ENCODE measurements at places on chromosomes 13 and 19.

GRCh38 chr13:99150575-99151361 lies 49.9 kb upstream of the UBAC2 start:
- DNase-seq, result no peak

GRCh38 chr19:46349311-46349993 lies 2.6 kb downstream of the PPP5C start:
- no peak for DNase-seq

DNA sequence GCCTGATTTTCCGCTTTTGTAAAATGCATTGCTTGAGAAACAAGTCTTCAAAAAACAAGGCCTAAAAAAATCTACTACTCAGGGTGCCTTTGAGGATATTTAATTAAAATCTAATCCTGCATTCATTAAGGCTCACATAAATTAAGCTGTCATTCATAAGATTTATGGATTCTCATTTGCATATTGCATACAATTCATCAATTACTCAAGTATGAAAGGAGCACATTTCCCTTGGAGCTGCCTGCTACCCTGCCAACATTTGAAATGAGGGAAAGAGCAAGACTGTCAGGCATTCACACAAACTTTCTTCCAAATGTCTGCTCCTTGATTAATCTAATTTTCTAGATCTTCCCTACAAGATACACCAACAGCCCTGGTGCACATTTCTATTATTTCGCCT lies 140.0 kb downstream of the DACH1 start:
- DNase-seq, result no peak

DNA sequence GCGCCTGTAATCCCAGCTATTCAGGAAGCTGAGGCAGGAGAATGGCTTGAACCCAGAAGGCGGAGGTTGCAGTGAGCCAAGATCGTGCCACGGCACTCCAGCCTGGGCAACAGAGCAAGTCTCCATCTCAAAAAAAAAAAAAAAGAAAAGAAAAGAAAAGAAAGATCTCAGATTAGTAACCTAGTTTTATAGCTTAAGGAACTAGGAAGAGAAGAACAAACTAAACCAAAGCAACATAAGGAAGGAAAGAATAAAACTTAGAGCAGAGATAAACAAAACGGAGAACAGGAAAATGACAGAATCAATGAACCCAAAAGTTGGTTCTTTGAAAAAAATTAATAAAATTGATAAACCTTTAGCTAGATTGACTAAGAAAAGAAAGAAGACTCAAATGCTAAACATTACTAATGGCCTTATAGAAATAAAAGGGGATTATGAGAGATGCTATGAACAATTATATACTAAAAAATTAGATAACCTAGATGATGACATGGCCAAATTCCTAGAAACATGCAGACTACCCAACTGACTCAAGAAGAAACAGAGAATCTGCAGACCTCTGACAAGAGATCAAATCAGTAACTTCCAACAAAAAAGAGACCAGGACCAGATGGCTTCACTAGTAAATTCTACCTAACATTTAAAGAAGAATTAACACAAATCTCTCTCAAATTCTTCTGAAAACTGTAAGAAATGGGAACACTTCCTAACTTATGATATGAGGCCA lies 68.2 kb downstream of the CDADC1 start:
- DNase-seq, result no peak

DNA sequence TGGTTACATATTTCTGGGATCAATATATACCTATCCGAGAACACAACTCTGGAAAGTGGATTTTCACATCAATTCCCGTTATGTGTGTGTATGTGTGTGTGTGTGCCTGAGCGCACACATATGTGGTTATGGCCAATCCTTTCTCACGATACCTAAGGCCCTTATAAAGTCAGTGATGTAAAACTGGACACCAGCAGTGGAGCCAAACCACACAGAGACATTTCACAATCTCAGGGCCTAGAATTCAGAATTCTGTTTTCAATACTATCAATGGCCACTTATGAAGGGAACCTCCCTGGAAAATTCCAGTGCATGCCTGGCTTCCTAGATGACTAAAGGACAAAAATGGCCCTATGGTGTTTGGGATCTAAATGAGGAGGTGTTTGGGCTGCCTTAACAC lies 187.3 kb upstream of the UBL3 start:
- no peak for DNase-seq

- DNase-seq, result no peak
These were observed 1537.9 kb upstream of the PRR20A start for GRCh38 chr13:55602784-55603183.

DNA sequence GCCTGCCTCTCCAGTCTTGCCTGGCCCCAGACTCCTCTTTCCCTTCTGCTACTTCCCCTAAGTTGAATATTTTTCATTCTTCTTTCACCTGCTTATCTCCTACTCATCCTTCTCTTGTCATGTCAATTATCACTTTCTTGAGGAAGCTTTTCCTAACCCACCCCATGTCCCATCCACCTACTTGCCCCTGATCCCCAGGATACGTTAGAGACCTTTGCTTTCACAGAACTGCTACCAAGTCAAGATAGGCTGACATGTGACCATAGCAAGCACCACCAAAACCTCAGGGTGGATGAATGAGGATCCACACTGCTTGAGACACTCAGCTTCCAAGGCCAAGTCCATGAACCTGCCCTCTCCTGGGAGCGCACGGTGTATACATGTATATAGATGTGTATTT lies 131.5 kb downstream of the DNAJC15 start:
- DNase-seq, result no peak

GRCh38 chr13:109348519-109349258 lies 437.7 kb downstream of the IRS2 start:
- no peak for DNase-seq

GRCh38 chr19:2755448-2755705 lies 15.6 kb upstream of the SLC39A3 start:
- no peak for DNase-seq

- no peak for DNase-seq
These were observed 11.8 kb downstream of the AP3D1 start for GRCh38 chr19:2139385-2140137.

- no peak for DNase-seq
These were observed 184.1 kb downstream of the ZNF536 start for GRCh38 chr19:30556230-30556711.

DNA sequence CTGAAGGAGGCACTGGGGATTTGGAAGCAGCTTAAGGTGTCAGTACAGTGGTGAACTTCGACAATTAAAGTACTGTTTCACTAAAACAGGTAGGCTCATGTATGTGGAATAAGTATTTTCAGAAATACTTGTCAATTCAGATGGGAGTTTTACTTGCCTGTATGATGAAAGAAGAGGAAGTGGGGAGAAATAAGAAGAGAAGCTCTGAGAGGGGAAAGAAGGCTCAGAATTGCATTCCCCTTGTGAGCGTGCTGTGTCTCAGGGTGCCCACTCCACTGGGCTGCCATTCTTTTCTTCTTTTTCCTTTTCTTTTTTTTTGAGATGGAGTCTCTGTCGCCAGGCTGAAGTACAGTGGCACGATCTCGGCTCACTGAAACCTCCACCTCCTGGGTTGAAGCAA lies 38.6 kb upstream of the RNF17 start:
- no peak for DNase-seq

- DNase-seq, result no peak
These were observed 90.9 kb downstream of the TEX29 start for GRCh38 chr13:111411151-111411858.

- DNase-seq, result no peak
These were observed 218.0 kb downstream of the RGCC start for GRCh38 chr13:41675306-41675705.

DNA sequence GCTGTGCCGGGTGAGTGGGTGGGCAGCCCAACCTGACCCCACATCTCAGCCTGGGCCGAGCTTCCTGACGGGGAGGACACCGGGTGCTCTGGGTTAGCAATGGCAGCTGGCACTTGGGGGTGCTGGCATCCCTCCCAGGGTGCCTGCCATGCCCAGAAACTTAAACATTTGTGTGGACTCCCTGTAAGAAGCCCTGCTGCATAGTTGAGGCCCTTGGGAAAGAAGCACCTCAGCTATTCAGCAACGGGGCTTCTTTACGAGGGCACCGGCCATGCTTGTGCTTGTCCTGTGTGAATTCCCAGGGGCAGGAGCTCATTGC lies 33.8 kb upstream of the MEDAG start:
- DNase-seq, result no peak

DNA sequence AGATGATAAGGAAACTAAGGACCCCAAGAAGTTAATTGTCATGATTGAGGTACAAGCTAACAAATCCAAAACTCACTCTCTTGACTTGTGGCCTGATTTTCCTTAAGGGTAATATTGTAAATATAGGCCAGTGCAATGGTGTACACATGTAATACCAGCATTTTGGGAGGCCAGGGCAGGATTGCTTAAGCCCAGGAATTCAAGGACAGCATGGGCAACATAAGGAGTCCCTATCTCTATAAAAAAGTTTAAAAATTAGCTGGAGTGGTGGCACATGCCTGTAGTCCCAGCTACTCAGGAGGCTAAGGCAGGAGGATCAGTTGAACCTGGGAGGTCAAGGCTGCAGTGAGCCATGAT lies 28.7 kb upstream of the GARRE1 start:
- no peak for DNase-seq

DNA sequence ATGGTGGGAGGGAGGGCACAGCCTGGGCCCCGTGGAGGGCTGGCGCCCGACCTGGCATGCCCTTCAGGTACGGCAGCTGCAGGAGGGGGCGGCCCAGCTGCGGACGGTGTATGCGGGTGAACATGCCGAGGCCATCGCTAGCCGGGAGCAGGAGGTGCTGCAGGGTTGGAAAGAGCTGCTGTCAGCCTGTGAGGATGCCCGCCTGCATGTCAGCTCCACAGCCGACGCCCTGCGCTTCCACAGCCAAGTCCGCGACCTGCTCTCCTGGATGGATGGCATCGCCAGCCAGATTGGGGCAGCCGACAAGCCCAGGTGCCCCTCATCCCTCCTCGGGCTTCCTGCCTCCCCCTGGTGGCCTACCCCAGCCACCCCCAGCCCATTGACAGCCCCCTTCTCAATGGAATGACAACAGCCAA lies 16.6 kb upstream of the SHKBP1 start:
- no peak for DNase-seq

DNA sequence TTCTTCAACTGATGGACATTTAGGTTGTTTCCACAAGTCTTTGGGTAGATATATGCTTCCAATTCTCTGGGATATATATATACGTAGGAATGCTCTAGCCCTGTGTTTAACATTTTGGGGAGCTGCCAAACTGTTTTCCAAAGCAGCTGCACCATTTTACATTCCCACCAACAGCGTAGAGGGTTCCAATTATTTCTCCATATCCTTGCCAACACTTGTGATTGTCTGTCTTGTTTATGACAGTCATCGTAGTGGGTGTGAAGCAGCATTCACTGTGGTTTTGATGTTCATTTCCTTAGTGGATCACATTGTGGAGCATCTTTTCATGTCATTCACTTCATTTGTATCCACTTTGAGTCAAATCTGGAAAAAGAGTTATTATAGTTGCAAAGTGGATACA lies 4.7 kb upstream of the CBLC start:
- DNase-seq, result no peak

GRCh38 chr19:46614114-46614722 lies 10.7 kb downstream of the PTGIR start:
- peak; percentile 2 for DNase-seq

GRCh38 chr13:57630661-57631595 lies 616 bp upstream of the PCDH17 start:
- no peak for DNase-seq

DNA sequence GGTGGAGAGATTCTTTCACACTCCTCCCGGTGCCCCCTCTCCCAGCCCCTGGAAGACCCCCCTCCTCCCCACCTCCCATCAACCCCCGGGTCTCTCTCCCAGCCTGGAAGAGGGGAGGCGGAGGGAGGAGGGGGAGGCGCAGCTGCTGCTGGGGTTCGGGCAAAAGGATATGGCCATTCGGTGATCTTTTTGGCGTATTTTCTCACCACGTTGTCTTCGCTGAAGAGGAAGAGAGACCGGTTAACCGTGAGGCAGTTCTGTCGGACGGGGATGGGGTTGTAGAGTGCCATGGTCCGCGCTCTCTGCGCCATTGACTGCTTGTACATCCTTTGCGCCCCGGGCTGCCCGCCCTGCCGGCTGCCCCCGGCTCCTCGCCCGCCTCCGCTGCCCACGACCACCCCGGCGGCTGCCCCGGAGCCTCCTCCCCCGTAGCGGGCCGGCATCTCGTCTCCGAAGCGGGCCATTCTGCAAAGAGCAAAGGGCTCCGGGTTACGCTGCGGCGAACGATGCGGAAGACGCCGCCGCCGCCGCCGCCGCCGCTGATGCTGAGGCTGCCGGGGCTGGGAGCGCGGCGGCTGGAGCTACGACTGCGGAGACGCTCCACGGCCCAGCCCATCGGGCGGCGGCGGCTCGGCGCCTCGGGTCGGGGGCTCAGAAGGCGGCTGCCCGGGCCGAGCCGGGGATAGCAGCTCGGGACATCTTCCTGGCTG lies 363 bp downstream of the CACNA1A start:
- DNase-seq, result no peak

GRCh38 chr13:41961466-41961760 lies 504 bp upstream of the VWA8 start:
- DNase-seq, result no peak

DNA sequence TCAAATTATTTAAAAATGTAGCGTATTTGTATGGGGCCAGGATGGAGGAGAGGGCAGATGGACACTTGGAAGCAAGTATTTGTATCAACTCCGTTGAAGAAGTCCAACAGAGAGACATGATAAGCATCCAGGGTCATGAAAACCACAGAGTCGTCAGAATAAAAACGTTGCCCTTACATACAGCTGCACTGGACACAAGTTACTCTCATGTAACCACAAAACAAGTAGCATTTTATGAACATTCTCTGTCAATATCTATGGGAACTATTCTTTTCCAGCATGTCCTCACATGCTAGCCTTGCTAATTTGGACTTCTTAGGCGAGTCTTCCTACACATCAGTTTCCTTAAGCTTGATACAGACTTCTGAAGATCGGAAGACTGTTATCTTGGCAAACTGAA lies 35.0 kb downstream of the EFNB2 start:
- DNase-seq, result peak; percentile 44

- no peak for DNase-seq
These were observed 90.4 kb downstream of the PTPRS start for GRCh38 chr19:5250127-5250659.

DNA sequence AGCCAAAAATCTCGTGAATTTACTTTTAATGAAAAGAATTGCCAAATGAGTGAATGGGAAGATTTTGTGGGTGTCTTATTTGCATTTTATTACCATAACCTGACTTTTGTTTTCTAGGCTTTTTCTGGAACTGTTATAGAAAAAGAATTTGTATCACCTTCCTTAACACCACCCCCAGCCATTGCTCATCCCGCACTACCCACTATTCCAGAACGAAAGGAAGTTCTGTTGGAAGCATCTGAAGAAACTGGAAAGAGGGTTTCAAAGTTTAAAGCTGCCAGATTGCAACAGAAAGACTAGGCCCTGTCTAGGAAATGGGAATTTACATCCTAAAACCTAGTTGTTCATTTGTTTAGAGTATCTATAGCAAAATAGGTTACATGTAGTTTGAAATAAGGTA lies 72.7 kb downstream of the URI1 start:
- DNase-seq, result no peak

- peak; percentile 21 for DNase-seq
These were observed 243.5 kb downstream of the RGCC start for GRCh38 chr13:41700790-41701310.
